Neuronal stem cell (in vitro differentiated cells): ENCODE measurements at places on chromosomes 7 and 10.

DNA sequence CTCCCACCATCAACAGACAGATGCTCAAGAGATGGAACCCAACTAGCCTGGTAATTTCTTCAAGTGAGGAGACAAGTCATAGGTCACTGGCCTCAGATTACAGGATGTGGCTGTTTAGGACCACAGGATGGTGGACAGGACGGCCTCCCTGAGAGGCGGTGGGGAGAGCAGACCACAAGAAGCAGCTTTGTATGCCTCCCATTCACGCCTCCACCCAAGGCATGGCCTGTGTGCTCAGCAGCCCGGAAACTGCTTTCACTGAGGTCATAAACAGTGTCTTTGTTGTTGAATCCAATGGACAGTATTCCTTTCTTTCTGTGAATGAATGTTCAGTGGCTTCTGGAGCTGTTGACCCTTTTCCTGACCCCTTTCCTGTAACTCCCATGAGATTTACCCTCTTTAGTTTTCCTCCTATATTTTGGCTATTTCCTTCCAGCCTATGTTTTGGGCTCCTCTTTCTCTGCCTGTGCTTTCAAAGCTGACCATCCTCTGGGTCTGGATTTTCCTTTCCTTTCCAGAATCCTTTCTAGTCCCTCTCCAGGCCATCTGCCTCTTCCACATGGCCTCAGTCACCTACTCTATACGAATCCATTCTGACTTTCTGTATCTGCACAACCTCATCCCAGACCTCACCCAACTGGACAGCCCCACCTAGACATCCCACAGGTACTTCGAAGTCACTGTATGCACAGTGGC lies 32.4 kb upstream of the INPP5F start:
- DNase-seq = no peak

GRCh38 chr7:75820688-75821087 lies 7.1 kb upstream of the CCL24 start:
- DNase-seq = no peak

DNA sequence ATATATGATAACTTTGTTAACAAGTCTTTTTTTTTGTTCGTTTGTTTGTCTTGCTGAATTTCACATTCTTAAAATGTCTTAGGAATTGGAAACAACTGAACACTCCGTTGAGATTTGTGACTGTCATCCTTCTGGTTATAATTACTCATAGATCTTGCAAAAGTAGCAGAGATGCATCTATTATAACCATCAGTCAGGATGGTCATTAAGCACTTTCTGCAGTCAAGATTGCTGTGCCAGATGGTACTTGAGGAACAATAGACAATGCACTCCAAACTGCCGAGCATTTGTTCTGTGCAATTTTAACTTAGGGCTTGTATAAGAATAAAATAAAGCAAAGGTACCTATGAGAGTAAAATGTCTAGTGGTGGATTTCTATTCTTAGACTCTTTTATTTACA lies 710.1 kb upstream of the KCND2 start:
- DNase-seq = no peak

DNA sequence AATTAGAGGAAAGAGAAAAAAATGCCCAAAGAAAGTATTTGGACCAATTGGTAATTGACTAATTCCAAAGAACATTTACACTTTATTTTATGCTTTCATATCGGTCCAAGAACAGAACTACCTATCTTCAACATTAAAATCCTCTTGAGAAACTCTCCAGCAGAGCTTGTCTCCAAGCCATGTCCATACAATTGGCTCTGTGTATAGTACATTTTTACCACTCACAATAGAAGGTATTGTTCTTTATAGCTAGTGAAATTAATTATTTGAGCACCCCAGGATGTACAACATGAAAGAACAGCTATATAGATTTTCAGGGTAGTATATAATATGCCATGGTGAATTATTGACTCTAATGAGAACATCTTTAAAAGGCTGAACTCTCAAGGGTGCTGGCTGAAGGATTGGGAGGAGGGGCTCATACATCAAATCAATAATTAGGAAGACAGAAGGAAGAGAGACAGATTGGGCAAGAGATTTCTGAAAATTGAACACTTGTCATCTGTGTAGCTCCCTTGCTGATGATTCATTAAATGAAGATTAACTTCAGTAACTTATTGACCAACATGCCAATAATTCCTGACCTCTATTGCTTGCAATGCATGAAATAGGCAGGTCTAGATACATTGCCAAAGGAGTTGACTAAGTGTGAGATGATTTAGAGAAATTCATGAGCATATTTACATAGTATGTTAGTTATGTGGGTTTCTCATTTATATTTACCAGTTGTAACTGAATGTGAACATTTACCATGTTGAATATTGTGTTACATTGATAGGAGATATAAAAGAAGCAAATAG lies 249.7 kb downstream of the MTERF1 start:
- DNase-seq = no peak
